ENCODE measurements at places on chromosomes 1 and 21. TPM values are rescaled to one million over a fixed set of nuclear protein-coding genes. Genes with fewer than 3 reads are reported as not detected.

DNA sequence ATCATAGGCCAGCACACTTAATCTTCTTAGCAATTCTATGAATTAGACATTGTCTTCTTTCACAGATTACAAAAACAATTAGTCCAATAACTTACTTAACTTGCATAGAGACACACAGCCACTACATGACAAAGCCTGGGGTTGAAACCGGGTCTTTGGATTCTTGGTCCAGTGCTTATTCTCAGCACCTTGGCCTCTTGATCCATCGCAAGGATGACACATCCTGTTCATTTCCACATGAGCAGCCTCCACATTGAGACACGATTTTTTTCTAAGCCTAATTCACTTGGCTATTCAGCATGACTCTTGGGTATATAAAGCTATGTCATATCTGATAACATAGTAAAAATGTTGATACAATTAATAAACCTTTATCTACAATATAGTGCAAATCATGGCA, 221.0 kb upstream of the FOXD3 start:
- no peak overlapping the region for H3K4me3 ChIP-seq
- DNase-seq = no peak
- no peak overlapping the region for H3K27ac ChIP-seq
- no peaks in the 10 kb centered on the region for H3K36me3 ChIP-seq

- peak; percentile 61 for DNase-seq
- peaks cover 8% of the 10 kb centered on the region for H3K27me3 ChIP-seq
- H3K4me3 ChIP-seq = no peak overlapping the region
- peaks cover 11% of the 10 kb centered on the region for H3K4me1 ChIP-seq
Observed at GRCh38 chr1:57489358-57490036, 65.6 kb upstream of the DAB1 start.

Gene TACSTD2
- 94.2 TPM for total RNA-seq

Gene KISS1
- 6.0 TPM for total RNA-seq

Gene C8A
- total RNA-seq = not detected

Gene NOTCH2NLA
- total RNA-seq = 93.9 TPM
